ENCODE measurements at places on chromosomes 1 and 21. TPM values are rescaled to one million over a fixed set of nuclear protein-coding genes. Genes with fewer than 3 reads are reported as not detected.

The CYP4B1 gene
- total RNA-seq = 1.1 TPM

- DNase-seq = no peak
These were observed 59.5 kb upstream of the KCNA3 start for GRCh38 chr1:110734133-110734680.

The NTMT2 gene
- total RNA-seq = not detected

DNA sequence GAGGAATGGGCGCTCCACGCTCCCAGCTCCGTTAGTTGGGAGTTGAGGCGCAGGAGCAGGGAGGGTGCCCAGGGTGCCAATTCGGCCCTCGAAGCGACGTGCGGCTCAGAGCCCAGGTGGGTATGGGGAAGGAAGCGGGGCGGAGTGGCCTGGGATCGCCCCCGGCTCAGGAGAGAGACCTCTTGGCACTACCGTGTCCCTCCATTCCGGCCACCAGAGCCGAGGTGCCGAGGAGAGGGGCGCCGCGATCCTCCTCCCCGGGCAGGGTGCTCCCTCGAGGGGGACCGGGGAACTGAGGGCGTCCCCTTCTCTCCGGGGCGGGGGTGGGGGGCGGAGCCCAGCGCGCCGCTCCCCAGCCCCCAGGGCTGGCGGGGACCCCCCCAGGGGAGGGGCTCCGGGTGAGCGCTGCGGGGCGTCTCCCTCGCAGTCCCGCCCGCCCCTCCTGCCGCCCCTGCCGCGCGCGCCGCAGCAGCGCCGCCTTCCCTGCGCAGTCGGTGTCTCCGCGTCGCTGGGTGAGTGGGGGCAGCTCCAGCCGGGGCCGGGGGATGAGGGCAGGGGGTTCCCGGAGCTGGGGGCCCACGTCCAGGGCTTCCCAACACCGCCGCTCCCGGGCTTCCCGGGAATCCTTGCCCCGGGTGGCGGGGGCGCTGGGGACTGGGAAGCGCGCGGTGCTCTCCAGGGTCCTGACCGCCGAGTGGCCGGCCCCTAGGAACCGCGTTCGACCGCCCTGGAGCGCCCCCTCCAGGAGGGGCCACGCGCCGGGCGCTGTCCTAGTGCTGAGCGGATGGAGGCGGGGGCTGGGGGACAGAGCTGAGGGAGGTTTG is at the start of gene HPCA:
Gene HPCA, plus strand, starts transcription at position 488 of the 824 bp plus-strand sequence. CDS start 2,408 bp downstream, outside the sequence.
- peak; percentile 55 for DNase-seq

DNA sequence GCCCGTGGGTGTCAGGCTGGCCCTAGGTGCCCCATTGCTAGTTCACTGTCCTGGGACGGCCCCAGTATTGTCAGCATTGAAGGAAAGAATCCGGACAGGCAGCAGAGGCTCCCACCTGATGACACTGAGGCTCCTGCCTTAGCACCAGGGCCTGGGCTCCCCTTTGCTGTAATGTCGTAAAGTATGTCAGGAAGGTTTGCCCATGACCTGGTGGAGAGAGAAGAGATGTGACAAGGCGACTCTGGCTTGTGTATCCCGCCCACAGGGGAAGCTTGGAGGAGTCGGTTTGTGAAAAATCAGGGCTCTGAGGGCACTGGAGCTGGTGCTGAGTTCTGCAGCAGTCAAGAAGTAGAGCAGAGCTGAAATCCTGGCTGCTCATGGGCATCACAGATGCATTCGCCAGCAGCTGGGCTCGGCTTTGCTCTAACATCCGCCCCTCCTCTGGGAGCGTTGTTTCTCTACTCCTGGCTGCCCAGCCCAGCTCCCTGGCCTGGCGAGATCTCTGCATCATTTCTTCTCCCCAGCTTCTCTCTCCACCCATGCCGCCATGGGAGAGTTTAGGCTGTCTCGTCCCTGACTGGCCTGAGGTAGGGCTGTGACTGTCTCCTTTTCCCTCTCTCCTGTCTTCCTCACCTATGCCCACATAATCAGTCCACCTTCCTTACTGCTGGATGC is 74.1 kb downstream of the ADARB1 start:
- no peak for DNase-seq

- peak; percentile 40 for DNase-seq
These were observed 28.5 kb upstream of the UMODL1 start for GRCh38 chr21:42042651-42043050.

The G0S2 gene
- total RNA-seq = 2.8 TPM

GRCh38 chr1:219669556-219669955 is 56.7 kb upstream of the ZC3H11B start:
- DNase-seq = no peak

DNA sequence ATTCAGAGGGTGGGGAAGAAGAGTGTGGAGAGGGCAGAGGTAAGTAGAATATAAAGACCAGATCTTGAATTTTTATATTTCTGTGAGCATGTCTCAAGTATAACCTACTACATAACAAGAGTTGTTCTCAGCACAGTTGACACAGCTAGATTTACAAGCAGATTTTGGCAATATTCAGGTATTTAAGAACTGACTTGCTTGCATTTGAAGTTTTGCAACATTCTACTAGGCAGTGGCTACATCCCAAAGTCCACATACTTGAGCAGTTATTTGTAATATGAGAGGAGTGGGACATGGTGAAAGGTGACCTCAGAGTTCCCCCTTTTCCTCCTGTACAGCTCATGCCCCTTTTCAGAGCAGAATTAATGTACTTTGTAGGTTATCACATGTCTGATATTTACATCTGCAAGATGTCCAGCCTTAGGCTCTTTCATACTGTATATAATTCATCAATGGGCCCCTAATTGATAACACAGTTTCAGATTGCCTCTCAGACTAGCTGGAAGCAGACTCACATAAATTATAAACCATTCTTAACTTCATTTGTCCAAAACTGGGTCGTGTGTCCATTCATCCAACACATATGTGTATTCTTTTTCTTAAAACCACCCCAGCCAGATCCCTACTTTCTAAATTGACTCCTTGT is 136.7 kb upstream of the RAVER2 start:
- DNase-seq = no peak

The GUCA2A gene
- total RNA-seq = 0.57 TPM

- DNase-seq = no peak
These were observed 537.9 kb upstream of the NR5A2 start for GRCh38 chr1:199489594-199489993.

The ZNF683 gene
- 0.57 TPM for total RNA-seq

DNA sequence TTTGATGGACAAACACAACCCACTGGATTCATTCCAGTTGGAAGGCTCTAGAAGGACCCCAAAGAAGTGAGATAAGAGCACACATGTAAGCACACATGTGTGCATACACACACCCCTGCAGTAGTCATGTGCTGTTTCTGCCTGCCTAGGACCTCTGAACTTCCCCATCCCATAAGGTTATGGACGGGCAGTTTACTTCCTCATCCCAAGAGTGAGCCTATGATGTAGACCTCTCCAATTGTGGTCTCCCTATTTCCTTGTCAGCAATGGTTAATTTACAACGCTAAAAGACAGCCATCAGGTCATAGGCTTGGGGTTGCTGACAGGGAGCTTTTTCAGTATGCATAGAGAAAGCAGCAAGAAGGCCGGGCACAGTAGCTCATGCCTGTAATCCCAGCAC is 15.4 kb upstream of the ADAR start:
- no peak for DNase-seq

DNA sequence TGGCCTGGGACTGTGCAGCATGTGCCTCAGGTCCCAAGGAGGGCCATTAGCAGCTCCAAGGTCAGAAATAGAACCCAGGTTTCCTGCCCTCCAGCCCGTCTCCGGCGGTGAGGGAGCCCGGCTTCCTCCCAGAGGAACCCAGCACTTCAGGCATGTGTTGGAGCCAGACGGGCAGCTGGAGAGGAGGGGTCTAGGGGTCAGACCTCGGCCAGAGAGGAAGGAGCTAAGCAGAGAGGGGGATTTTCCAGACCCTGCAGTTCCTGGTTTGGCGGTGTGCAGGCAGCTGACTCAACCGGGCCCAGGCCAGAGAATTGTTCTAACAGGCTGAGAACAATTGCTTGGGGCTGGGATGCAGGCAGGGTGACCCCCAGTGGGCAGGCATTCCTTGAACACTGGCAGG is 37.1 kb downstream of the HSPG2 start:
- DNase-seq = no peak

The PLEKHN1 gene
- 0.14 TPM for total RNA-seq

DNA sequence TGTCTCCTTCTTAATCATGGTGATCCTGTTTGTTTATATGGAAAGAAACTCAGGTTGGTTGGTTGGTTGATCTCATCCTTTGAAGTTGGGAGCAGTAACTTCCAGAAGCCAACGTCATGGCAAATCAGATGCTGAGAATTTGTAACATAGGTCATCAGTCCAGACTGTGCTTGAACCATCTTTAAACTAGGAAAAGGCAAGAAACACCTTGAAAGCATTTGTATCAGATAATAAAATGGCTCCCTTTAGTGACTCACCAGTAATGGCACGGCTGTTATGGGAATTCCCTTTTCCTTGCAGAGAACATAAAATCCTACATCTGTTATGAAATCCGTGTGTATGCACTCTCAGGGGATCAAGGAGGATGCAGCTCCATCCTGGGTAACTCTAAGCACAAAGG is 58.1 kb downstream of the SERBP1 start:
- no peak for DNase-seq

The ELAVL4 gene
- total RNA-seq = 2.1 TPM

DNA sequence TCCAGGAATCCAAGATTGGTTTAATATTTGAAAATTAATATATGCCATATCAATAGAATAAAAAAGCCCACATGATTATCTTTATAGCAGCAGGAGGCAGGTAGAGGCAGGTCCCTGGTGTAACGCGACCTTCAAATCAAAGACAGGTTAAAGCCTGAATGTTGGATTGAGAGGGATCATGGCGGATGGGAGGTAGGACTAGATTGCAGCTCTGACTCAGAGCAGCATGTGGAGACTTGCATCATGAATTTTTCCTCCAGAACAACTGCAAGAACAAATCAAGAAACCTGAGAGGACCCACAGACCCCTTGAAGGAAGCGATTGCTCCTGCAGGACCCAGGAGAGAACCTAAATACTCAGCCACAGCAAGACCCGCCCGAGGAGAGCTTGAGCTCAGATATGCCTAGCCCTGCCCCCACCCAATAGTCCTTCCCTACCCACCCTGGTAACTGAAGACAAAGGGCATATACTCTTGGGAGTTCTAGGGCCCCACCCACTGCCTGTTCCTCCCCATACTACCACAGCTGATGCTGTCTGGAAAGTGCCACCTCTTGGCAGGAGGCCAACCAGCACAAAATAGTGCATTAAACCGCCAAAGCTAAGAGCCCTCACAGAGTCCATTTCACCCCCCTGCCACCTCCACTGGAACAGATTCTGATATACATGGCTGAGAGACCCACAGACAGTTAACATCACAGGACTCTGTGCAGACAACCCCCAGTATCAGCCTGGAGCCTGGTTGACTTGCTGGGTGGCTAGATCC is 19.5 kb downstream of the S100B start:
- DNase-seq = no peak

GRCh38 chr21:39150316-39150715 is 32.9 kb downstream of the PSMG1 start:
- DNase-seq = no peak

DNA sequence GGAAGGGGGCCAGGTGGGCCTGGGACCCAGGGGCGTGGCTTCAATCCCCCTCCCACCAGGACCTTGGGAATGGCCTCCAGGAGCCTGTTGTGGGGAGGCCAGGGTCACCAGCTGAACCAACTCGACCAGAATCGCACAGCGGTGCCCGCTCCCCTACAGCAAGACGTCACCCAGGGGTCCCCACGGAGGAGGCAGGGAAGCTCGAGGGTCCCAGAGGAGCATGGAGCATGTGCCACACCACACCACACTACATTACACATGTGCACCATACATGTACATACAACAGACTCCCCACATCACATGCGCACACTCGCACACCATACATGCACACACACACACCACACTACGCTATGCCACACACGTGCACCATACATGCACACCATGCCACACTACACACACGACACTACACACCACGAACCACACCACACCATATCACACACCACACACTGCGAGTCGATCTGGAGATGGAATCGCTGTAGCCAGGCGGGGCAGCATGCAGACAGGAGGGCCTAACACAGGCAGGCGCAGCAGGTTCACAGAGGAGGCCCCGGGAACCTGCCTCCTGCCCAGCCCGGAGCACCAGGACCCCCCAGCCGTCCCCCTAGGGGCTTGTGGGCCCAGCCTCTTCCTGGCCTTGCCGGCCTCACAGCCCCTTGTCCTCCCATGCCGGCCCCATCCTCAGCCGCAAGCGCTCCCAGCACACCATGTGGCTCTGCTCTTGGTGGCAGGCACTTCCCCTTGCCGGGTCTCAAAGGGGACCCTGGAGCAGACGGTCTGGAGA is 596 bp downstream of the ITGB2 start:
- DNase-seq = no peak

- no peak for DNase-seq
These were observed 888.2 kb upstream of the CXADR start for GRCh38 chr21:16624479-16625118.

The FLG gene
- 0.28 TPM for total RNA-seq

The PRR9 gene
- total RNA-seq = 0.33 TPM

GRCh38 chr1:246267896-246268295 is 239.2 kb downstream of the SMYD3 start:
- DNase-seq = no peak

The LGR6 gene
- total RNA-seq = 0.05 TPM

DNA sequence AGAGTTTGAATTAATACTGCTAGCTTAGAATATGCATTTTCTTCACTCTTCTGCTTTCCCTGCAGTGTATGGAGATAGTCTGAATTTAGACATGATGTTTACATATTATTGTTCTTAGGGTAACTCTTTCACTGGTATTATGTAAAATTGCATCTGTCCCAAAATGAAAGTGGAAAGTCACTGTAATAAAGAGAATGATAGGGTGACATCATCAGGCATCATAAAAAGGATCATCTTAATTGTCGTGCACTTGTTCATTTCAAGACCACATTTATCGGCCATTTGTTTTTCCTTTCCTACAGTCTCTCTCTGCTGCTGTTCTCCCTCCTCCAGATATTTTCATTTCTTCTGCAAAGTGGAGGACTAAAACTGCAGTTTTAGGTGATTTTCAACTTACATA is 61.9 kb upstream of the ZNF281 start:
- DNase-seq = no peak

- DNase-seq = no peak
These were observed 7.1 kb upstream of the KIF14 start for GRCh38 chr1:200627575-200628222.

The POU3F1 gene
- total RNA-seq = 0.09 TPM

The CFHR5 gene
- total RNA-seq = not detected

GRCh38 chr1:197868751-197869489 is 33.5 kb upstream of the C1orf53 start:
- DNase-seq = peak; percentile 45

The OR2L3 gene
- total RNA-seq = not detected

The LCE1C gene
- total RNA-seq = 0.14 TPM

- no peak for DNase-seq
These were observed 5.8 kb downstream of the ABCB10 start for GRCh38 chr1:229552732-229553131.

The FOXO6 gene
- 1.6 TPM for total RNA-seq

The RAB13 gene
- 12.3 TPM for total RNA-seq

- peak; percentile 8 for DNase-seq
These were observed 59.6 kb downstream of the EXTL2 start for GRCh38 chr1:100834777-100835660.

GRCh38 chr1:61921435-61921834 is 179.2 kb downstream of the PATJ start:
- DNase-seq = no peak

GRCh38 chr1:97138515-97139032 is 417.0 kb downstream of the PTBP2 start:
- no peak for DNase-seq

GRCh38 chr21:37396855-37397254 is 30.3 kb downstream of the DYRK1A start:
- no peak for DNase-seq
